ENCODE measurements at places on chromosomes 16 and 17.

DNA sequence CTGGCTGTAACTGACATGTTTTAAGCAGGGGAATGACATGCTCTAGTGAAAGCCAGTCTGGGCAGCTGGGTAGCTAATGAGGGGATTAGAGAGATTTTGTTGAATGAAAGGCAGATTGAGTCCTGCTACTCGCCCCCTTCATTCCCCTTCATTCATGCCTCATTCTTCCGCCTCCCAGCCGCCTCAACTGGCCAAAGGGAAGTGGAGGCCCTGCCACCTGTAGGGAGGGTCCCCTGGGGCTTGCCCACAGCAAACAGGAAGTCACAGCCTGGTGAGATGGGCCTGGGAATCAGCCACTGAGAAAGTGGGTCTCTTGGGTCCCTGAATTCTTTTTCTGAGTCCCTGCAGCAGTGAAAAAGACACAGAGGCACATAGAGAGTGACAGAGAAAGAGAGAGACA lies 1.1 kb upstream of the CD19 start:
- DNase-seq = no peak

DNA sequence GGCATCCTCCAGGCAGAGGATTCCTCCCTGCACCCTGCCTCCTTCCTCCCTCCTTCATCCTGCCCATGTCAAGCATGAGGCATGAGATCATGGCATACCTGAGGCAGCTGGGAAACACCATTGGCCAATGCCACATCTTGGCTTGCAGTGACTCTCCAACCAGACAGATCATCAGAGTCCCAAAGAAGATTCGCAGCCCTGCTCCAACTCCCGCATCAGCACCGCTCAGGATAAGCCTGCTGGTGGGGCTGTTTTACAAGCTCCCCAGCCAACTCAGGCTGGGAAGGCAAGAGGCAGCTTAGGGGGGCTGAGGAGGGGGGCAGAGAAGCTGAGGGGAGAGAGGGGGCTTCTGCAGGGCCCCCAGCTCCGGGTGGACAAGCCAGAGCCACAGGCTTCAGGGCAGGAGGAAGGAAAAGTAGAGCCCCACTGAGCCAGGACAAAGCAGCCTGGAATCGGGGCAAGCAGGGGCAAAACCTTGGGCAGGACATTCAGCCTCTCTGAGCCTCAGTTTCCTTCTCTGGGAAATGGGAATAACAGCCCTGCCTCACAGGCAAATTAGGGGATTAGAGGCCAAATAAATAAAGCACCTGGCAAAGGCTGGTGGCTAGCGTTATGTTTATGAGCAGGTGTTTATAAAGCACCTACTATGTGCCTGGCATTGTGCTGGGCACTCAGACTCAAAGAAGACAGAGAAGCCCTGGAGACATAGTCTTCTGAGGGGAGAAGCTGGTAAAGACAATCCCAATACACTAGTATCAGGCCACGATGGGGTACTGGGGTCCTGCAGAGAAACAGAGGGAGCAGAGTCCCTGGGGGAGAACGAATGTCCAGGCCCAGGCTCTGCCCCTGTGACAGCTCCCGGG lies 88.1 kb downstream of the GOSR1 start:
- DNase-seq = peak; percentile 11

DNA sequence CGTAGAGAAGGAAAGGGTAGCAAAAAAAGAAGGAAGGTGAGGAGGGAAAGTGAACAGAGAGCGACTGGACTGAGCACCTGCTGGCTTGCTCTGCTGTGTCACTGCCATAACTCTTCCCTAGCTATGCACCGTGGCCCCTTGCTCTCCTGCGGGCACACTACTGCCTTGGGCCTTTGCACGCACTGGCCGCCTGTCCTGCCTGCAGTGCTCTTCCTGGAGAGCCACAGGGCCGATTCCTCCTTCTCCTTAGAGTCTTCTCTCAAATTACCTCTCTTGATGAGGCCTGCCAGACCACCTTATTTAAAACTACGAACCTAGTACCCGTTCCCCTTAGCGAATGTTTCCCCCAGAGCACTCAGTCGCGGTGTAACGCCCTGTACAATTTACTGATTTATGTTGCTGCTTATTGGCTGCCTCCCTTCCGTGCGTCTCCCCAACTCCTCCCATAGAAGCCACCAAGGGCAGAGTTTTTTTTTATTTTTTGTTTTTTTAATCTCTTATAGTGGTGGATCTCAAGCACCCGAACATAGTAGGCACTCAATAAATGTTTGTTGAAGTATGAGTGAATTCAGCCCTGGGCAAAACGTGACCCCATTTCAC lies 70.3 kb downstream of the RAI1 start:
- DNase-seq = no peak

DNA sequence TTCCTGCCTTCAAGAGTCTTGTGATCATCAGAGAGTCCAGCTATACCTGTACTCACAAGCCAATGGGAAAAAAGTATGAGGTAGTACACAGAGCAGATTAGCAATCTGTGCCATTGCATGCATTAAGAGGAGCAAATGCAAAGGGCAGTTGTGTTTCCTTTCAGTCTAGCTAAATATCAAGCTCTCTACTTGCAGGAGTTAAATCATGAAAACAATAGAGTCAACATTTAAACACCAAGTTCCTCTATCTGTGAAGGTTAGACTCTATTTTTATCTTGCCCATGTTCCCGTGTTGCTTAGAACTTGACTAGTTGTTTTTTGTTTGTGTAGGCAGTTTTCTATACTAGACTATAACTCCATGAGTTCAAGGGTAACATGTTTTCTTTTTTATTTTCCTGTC lies 4.7 kb upstream of the FAM20A start:
- DNase-seq = no peak

DNA sequence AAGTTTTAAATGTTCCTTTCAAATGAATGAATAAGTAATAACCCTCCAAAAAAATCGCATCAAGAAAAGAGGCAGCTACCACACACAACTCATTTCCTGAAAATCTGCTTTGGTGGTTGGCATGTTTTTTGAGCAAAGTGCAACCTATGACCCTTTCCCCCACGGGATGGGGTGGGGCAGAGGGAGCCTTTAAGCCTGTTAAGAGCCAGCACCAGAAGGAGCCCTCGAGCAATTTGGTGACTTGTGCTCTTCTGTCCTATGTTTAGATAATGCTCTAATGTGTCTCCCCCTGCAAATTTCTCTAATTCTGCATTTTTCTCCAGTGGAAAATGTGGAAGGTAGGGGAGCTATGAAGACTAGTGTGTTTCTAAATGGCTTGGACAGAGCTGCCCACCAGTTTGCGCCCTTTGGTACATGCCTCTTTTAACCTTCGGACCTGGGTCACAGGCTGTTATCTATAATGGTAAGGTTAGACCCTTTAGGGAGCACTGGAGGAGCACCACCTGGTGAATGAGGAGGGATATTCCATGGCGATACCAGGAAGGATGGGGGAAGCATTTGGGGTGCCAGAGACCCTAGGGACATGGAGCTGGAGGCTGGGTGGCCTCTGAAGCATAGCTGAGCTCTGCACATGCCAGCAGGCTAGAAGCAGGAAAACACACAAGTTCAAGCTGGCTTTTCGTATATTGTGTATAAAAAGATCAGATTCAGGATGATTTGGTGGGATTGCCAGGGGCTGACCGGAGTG lies 1.6 kb downstream of the PYCARD start:
- peak; percentile 80 for DNase-seq

GRCh38 chr17:57187391-57187790 lies 68.9 kb upstream of the MSI2 start:
- no peak for DNase-seq

- DNase-seq = no peak
Observed at GRCh38 chr17:8029121-8029520, 9.7 kb upstream of the ALOX15B start.

DNA sequence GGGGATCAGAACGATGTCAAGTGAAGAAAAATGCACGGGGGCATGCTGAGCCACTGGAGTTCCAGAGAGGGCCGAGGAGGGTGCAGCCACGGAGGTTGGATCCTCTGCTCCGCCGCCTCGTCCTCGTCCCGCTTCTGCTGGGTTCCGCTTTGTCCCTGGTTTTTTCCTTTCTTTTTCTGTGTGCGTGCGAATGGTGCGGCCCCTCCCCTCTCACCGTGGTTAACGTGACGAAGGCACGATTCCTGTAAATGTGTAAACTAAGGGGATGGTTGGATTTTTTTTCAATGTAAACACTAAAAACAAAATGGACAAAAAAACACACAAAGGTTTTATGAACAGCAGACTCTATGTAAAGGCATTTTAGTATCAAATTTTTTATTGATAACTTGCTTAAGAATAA lies 46.7 kb downstream of the ACTG1 start:
- no peak for DNase-seq

- DNase-seq = no peak
Observed at GRCh38 chr16:51888534-51888933, 658.4 kb downstream of the TOX3 start.

DNA sequence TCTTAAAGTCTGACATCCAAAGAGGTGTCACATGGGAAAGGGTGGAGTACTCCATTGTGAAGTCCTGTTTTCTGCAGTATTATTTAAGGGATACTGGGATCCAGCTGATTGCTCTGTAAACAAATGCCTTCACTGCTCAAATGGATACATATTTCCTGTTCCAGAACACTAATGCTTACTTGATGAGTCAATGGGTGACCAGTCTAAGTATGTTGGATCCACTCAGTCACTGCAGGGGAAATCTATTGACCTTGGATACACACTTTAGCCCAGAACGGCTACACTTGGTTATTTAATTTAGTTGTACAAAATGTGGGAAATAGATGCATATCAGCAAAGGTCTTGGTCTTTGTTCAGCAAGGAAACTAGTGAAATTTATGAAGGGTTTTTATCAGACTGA lies 261.4 kb downstream of the MAP2K4 start:
- no peak for DNase-seq

DNA sequence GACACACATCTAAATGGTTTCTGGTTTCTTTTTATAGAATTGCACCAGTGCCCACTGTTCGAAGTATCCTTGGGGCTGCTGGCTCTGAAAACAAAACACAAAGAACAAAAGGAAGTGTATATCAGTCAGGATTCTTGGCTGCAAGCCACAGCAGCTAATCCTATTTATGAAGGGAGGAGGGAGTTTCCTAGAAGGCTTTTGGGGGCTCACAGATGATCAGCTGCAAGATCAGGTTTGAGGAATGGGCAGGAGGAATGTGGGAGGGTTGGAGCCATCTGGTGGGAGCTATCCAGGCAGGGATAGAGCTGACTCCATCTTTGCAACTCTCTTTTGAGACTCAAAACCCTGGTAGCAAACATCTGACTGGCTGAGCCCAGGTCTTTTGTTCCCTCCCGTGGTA lies 118.3 kb upstream of the EEF2KMT start:
- no peak for DNase-seq

- no peak for DNase-seq
Observed at GRCh38 chr16:74474416-74474815, 53.1 kb upstream of the CLEC18B start.

- no peak for DNase-seq
Observed at GRCh38 chr16:90050969-90051368, 26.2 kb downstream of the PRDM7 start.

- no peak for DNase-seq
Observed at GRCh38 chr17:37246085-37246484, 129.7 kb upstream of the C17orf78 start.

DNA sequence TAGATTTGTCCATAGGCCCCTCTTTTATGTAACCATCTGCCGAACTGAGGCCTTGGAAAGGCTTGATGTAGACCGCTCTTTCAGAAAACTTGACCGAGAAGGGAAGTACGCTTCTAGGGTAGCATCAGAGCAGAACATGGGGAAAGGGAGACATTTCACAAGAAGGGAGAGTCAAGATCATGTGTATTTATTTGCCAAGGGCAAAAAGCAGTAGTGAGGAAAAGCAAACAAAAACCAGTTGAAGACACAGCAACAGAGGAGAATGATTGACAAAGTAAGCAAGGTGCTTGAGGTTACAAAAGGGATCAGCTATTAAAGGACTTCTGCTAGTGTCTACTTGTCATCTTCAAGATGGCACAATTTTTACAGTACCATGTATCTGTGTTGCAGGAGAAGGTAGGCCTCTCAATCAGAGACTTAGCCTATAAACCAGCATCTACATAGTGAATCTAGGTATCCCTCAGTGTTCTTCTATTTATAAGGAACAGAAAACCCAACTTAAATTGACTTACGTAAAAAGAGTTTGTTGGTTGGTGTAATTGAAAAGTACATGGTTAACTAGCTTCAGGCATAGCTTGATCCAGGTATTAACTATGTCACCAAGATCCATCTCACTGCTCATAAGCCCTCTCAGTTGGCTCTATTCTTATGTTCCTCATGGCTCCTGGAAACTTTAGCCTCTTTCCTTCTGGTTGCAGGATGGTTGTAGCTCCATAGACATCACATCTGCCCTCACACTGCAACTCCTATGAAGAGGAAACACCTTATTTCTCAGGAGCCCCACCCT lies 288.4 kb downstream of the IRX3 start:
- DNase-seq = no peak

DNA sequence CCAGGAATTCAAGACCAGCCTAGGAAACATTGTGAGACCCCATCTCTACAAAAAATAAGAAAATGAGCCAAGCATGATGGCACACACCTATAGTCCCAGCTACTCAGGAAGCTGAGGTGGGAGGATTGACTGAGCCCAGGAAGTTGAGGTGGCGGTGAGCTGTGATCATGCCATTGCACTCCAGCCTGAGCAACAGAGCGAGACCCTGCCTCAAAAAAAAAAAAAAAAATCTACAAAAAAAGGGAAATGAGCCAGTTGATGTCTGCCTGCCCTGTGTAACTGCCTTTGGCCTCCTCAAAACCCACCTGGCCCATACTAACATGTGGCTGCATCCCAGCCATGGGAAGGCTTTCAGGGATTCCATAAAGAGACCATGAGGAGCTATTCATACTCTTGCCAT lies 4.5 kb downstream of the RANBP10 start:
- peak; percentile 65 for DNase-seq

GRCh38 chr17:76095943-76096342 lies 7.6 kb downstream of the EXOC7 start:
- no peak for DNase-seq

GRCh38 chr17:55816532-55817396 lies 65.9 kb downstream of the PCTP start:
- no peak for DNase-seq

DNA sequence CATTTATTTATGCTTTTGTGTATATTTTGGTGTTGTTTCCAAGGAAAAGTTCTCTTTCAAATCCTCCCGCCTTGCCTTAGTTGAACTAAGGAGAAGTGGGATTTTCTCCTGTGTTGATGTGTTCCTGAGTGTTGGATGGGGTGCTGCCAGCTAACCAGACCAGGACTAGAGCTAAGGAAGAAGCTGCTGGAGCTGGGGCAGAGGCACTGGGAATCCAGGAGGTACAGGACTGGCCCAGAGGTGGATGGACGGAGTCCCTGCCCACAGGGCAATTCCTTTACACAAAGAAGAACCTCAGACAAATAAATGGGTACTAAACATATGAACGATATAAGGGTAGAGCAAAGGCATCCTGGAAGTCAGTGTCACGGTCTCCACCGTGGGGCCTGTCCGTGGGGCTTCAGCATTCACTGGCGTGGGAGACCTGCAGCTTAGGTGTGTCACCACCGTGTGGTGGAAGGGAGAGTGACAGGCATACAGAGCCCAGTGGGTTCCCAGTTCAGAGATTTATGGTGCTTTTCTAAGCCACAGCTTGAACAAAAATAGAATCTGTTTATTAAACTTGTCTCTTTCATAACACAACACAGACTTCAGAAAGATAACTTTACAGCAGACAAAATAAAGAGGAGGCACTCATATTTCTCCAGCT lies 270.7 kb downstream of the NTN1 start:
- peak; percentile 21 for DNase-seq
